NCI-H187 treated with DMSO at 0.1 percent for 48 hours (cell line): ENCODE measurements at places on chromosomes 6 and 20.

GRCh38 chr6:134035823-134036296 is 16.6 kb downstream of the SLC2A12 start:
- DNase-seq: no peak

DNA sequence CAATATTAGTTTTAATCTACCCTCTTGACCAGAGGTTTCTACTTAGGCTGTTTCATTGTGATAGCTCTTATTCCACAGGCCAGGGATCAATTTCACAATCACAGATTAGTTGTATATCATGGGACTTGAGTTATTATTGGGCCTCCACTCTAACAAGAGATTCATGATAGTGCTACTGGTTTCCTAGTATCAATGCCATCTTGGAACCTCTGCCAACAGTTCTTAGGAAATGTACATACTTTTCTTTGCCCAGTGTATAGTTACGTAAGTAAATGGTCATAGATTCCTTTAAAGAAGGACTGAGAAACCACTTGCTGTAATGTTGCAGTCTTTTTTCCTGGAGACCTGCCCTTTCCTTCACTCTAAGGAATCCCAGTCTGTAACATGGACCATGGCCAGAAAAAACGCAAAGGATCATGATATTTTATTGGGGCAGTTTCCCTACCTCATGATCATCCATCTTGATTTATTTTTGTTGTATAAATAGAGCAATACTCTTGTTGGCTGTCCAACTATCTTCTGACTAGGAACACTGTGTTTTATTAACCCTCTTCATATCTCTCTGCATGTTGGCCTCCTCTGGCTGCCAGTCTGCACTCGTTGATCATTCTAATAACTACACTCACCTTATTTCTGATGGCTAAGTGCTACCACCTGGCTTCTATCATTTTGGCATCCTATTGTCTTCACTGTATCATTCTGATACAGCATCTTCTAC is 38.0 kb upstream of the VGLL2 start:
- no peak for DNase-seq

- no peak for DNase-seq
Measured at GRCh38 chr6:40848038-40848437, 191.0 kb downstream of the UNC5CL start.

GRCh38 chr20:24160563-24161281 is 172.1 kb upstream of the GGTLC1 start:
- DNase-seq: no peak

DNA sequence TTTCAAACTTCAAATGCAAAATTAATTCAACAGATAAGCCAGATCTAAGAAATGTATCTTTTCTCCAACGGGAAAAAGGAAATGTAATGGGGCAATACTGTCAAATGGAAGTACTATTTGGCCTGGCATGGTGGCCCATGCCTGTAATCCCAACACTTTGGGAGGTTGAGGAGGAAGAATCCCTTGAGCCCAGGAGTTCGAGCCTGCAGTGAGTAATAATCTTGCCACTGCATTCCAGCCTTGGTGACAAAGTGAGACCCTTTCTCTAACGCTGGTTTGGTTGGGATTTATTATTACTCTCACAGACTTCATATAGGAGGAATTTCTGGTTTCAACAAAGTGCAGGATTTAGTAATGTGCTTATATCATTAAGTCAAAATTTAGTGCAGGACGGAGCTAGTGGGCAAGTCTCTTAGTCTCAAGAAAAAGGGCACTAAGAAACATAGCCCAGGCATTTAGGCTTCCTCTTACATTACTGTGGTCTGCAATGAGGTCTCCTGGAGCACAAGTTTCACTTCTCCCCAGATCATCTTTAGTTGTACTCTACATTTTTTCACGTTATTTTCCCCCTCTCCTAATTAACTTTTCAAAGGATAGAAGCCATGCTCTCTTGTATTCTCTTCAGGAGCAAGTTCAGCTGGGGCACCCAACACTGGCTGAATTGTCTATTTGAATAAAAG is 23.1 kb downstream of the TRIM27 start:
- DNase-seq: no peak

DNA sequence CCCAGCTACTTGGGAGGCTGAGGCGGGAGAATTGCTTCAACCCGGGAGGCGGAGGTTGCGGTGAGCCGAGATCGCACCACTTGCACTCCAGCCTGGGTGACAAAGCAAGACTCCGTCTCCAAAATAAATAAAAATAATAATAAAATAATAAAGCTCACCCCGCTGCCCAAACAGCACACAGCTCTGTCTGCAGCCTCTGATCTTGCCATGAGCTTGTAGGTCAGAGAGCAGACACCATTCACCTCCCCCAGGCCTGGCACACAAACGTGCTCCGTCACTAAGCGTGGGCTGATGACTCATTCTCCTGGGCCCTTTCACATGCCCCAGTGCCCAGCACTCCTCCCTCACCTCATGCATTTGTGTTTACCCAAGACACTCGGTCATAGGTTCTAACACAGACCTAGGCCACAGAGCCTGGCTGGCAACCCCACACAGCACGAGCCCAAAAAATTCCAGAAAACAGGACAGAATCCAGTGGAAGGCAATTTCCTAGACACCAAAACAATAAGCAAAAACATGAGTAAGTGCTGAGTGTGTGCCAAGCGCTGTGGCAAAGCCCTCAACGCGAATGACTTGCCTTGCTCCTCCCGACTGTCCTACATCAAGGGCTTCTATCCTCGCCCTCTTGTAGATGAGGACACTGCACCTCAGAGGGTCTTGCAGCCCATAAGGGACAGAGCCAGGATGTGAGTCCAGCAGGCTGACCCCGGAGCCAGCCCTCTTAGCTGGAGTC is 18.0 kb downstream of the ATP9A start:
- no peak for DNase-seq

DNA sequence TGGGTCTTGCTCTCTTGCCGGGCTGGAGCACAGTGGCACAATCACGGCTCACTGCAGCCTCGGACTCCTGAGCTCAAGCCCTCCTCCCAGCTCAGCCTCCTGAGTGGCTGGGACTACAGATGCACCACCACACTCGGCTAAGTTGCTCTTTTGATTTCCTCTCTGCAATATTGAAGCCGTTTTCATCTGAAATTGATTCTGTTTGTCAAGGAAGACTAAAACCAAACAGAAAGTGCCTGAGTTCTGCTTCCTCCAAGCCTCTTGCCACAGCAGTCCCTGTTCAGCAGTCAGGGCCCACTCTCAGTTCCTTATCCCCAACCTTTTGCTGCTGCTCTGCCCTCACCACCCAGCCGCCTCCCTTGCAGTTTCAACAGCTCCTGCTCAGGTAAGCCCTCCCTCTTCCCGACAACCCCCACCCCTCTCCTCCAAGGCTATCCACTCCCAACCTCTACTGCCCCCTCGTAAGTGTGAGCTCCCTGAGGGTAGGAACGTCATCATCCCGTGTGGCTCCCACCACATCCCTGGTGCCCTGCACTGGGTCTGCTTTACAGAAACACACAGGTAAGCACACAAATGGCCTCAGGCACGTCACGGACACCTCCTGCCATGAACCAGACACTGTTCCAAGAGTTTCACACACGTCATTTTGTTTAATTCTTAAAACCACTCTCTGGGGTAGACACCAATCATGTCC is 70.7 kb upstream of the TAB2 start:
- DNase-seq: no peak

- no peak for DNase-seq
Measured at GRCh38 chr6:112983713-112984261, 636.7 kb downstream of the RFPL4B start.

GRCh38 chr6:144434308-144434990 is 149.3 kb downstream of the UTRN start:
- DNase-seq: no peak

GRCh38 chr6:151349651-151350270 is 41.6 kb downstream of the ZBTB2 start:
- DNase-seq: peak; percentile 78

DNA sequence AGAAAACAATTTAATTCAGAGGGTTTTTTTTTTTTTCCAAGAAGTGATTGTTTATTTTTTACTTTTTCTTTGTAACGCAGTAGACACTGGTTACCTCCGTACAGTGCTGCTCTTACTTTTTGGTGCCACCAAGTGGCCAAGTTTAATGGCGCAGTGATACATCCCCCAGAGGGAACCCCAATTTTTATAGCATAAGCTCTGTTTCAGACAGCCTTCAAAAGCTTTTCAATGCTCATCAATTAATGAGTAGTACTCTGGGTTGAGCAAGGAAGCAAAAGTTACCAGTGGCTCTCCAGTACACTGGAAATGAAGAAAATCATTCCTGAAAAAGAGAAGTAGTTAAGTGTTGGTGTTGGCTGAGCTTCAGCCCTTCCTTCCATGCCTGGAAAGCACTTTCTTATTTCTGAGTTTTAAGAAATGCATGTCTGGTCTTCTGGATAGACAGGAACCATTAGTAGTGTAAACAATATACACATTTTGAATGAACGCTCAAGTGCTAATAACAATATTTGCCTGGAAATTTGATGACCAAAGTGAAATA is 129.1 kb upstream of the SMLR1 start:
- no peak for DNase-seq

GRCh38 chr20:44367746-44368145 is 12.2 kb downstream of the HNF4A start:
- DNase-seq: no peak

DNA sequence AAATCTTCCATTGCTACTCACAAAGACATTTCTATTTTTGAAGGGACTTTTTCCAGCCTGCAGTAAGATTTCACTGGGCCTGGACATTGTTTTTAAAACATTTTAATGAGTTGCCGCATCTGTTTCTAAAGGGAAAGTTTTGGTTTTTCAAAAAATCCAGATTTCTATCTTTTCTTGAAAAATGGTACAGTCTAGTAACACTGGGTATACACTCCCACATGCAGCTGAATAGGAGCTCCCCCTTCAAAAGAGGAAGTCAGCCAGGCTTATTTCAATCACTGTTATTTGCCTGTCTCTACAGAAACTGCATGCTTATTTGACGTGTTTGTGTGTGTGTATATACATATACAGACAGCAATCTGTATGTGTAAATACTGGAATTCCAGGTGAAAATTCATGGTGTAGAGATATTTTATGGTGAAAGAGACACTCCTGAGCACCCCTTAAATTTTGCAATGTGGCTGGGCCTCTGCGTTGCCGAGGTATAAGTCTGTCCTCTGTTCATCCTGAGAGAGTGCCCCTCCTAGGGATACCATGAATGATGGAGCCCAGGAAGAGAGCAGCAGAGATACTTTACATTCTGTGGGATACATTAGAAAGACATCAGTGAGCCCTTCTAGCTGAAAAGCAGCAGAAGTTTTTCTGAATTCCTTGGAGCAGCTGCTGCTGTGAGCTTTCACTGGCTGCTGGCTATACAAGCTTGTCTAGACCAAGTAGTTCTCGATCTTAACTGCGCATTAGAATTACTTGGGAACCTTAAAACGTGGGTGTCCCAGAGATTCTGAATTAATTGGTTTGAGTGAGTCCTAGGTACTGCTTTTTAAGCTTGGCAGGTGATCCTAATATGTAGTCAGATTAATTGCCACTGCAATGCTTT is 12.0 kb upstream of the ABRACL start:
- DNase-seq: no peak

- DNase-seq: no peak
Measured at GRCh38 chr20:20553541-20553940, 158.9 kb downstream of the RALGAPA2 start.

- DNase-seq: no peak
Measured at GRCh38 chr6:131014080-131014776, 48.8 kb downstream of the EPB41L2 start.

DNA sequence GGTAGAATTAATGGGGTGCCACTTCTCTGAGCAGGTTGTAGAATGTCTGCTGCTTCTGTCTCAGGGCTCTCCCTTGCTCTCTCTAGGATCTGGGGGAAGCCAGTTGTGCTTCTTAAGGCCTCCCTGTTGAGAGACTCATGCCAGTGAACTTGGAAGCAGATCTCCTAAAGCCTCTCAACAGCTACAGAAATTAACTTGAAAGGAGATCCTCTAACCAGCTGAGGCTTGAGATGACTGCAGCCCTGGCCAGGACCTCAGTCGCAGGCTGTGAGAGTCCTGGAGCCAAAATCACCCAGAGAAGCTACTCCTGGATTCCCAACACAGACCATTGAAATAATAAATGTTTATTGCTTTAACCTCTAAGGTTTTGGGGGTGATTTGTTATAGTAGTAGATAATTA is 180.2 kb upstream of the MARCKS start:
- DNase-seq: no peak
